ENCODE measurements at places on chromosomes 7 and 10. TPM values are rescaled to one million over a fixed set of nuclear protein-coding genes. Genes with fewer than 3 reads are reported as not detected.
A peak's percentile ranks its signal among the peaks of the same experiment; 100 is the strongest.

DNA sequence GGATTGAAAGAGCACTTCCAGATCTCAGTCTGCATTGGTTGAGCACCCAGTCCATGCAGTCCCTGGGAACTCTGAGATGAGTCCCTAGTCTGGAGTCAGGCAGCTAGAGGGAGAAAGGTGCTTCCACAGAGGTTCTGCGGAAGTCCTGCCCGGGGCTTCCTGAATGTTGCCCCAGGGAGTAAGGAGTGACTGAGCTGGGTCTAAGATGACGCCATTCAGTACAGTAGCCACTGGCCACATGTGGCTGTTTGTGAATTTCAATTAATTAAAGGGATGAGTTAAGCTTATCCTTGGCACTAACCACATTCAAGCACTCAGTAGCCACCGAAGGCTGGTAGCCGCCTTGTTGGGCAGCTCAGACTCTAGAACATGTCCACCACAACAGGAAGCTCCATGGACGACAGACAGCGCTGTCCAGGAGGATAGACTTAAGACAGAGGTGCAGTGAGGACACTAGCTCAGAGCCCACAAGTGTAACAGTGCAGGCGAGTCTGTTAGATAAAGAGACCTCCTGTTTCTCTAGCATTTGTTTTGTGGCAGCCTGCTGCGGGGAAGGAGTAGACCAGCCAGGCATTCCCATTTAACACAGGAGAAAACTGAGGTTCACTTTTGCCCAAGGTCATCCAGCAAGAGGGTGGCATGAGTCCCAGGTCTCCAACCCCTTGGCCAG, 101.6 kb upstream of the PPIF start:
- no peak for DNase-seq
- peak overlapping the region; percentile 96 for H3K27ac ChIP-seq
- peaks cover 78% of the 10 kb centered on the region for H3K4me1 ChIP-seq
- no peak overlapping the region for H3K4me3 ChIP-seq
- no peaks in the 10 kb centered on the region for H3K27me3 ChIP-seq
- H3K36me3 ChIP-seq = no peaks in the 10 kb centered on the region

DNA sequence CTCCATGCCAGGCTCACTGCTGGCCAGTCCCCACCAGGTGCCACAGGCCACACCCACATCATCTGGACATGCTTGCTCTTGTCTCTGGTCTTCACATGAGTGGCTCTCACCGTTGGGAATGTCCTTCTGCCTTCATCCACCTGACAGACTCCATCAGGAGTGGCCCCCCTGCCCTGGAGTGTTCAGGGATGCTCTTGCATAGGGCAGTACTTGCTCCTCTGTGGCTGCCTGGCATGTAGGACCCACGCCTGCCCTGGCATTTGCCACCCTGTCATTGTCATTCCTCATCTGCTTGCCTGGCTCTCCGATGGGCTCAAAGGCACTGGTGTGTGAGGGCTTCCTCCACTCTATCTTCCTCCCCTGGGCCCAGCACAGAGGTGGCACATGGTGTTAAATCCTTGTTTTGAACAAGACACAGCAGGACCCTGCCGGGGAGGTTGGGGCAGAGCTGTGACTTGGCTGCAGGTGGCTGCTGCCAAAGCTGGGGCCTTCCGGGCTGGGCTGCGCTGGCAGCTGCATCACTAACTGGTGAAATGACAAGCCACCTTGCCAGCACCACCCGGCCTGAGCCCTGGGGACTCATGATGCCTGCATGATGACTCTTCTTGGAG, 1.8 kb downstream of the SH2D4B start:
- H3K27me3 ChIP-seq = no peaks in the 10 kb centered on the region
- H3K36me3 ChIP-seq = no peaks in the 10 kb centered on the region
- H3K4me3 ChIP-seq = no peak overlapping the region
- H3K27ac ChIP-seq = no peak overlapping the region
- no peak for DNase-seq

- no peaks in the 10 kb centered on the region for H3K4me1 ChIP-seq
- H3K4me3 ChIP-seq = no peak overlapping the region
- H3K36me3 ChIP-seq = no peaks in the 10 kb centered on the region
- DNase-seq = peak; percentile 87
- no peaks in the 10 kb centered on the region for H3K27me3 ChIP-seq
Measured at GRCh38 chr7:74272305-74273038, 16.7 kb upstream of the CLIP2 start.

DNA sequence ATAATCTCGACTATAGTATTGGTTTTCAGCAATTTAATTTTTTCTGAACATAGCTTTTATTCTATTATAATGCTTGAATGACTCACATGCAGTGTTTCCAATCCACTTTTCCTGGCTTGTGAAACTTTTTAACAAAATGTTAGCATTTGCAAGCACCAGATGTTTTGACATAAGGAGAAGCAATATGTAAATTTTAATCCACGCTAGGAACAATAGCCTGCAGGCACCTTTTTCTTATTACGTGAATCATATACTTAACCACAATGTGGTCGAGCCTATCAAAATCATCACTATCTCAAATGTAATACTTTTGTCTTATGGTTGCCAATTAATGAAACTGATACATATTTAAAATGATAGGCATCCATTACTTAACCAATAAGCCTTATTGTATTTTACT, 97.1 kb downstream of the TFEC start:
- H3K4me1 ChIP-seq = no peaks in the 10 kb centered on the region
- no peak overlapping the region for H3K4me3 ChIP-seq
- H3K27ac ChIP-seq = no peak overlapping the region
- no peak for DNase-seq
- no peaks in the 10 kb centered on the region for H3K36me3 ChIP-seq

GPR15LG gene
- not detected for total RNA-seq

LRRN3 gene
- total RNA-seq = 1.7 TPM

GRCh38 chr10:94320285-94320914, 42.3 kb downstream of the NOC3L start:
- H3K4me1 ChIP-seq = peaks cover 7% of the 10 kb centered on the region
- no peak for DNase-seq
- H3K27me3 ChIP-seq = no peaks in the 10 kb centered on the region
- peaks cover 40% of the 10 kb centered on the region for H3K36me3 ChIP-seq
- H3K4me3 ChIP-seq = no peak overlapping the region
